ENCODE measurements at places on chromosomes 16 and 17.

GRCh38 chr16:48076455-48077012 lies 79.3 kb downstream of the ABCC12 start:
- no peak overlapping the region for H3K27ac ChIP-seq
- H3K27me3 ChIP-seq = peaks cover 9% of the 10 kb centered on the region
- H3K4me1 ChIP-seq = no peaks in the 10 kb centered on the region
- no peak for DNase-seq
- no peaks in the 10 kb centered on the region for H3K36me3 ChIP-seq

- H3K36me3 ChIP-seq = no peaks in the 10 kb centered on the region
- no peaks in the 10 kb centered on the region for H3K4me1 ChIP-seq
- DNase-seq = no peak
Observed at GRCh38 chr17:34741967-34742366, 162.6 kb downstream of the TMEM132E start.

GRCh38 chr17:21201298-21201595 lies 12.7 kb downstream of the TMEM11 start:
- H3K4me1 ChIP-seq = peaks cover 12% of the 10 kb centered on the region
- H3K36me3 ChIP-seq = peaks cover 39% of the 10 kb centered on the region
- DNase-seq = no peak
- no peak overlapping the region for H3K27ac ChIP-seq

GRCh38 chr17:47996201-47996600 lies 25.3 kb downstream of the CDK5RAP3 start:
- peaks cover 26% of the 10 kb centered on the region for H3K27me3 ChIP-seq
- H3K4me3 ChIP-seq = no peak overlapping the region
- peaks cover 5% of the 10 kb centered on the region for H3K4me1 ChIP-seq
- H3K27ac ChIP-seq = no peak overlapping the region

DNA sequence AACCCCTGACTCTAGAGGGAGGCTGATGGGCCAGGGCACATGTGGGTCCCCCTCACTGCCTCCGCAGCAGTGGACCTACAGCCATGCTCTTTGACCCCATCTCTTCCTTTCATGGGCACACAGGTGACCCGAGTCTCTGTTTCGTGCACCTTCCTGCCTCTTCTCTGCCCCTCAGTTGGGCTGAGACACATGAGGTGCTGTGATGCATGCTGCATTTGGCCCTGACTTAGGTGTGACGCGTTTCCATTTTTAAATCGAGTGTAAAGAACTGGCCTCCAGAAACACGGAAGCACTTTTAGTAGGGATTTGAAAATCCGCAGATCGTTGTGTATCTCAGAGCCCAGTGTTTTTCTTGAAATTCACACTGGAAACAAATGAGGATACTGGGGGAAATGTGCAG lies 24.6 kb downstream of the C16orf90 start:
- no peak for DNase-seq
- H3K27me3 ChIP-seq = no peaks in the 10 kb centered on the region
- no peak overlapping the region for H3K27ac ChIP-seq
- H3K4me1 ChIP-seq = peaks cover 25% of the 10 kb centered on the region
- peaks cover 53% of the 10 kb centered on the region for H3K36me3 ChIP-seq

DNA sequence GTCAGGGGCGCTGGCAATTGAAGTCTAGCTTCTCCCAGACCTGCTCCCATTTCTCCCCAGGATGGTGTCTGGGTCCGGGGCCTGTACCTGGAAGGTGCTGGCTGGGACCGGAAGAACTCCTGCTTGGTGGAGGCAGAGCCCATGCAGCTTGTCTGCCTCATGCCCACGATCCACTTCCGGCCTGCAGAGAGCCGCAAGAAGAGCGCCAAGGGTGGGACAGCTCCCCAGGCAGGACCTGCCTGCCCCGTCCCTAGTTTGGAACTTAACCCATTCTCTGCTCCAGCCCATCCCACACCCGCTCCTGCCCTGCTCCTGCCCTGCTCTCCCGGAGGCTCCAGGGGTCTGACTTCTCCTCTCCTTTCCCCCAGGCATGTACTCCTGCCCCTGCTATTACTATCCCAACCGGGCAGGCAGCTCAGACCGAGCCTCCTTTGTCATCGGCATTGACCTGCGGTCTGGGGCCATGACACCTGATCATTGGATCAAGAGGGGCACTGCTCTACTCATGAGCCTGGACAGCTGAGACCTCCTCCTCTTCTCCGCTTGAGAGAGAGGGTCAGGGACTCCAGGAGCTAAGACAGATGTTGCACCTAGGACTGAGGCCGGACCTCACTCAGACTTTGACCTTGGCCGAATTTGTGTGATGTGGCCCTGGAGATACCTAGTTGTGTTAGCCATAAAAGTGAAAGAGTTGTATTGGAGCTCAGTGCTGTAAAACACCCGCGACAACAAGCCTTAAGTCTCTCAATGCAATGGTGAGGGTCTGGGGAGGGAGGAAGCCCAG lies 814 bp upstream of the KDM6B start:
- peaks cover 26% of the 10 kb centered on the region for H3K27me3 ChIP-seq
- H3K4me3 ChIP-seq = peak overlapping the region; percentile 85
- H3K4me1 ChIP-seq = peaks cover 33% of the 10 kb centered on the region
- no peak overlapping the region for H3K27ac ChIP-seq

DNA sequence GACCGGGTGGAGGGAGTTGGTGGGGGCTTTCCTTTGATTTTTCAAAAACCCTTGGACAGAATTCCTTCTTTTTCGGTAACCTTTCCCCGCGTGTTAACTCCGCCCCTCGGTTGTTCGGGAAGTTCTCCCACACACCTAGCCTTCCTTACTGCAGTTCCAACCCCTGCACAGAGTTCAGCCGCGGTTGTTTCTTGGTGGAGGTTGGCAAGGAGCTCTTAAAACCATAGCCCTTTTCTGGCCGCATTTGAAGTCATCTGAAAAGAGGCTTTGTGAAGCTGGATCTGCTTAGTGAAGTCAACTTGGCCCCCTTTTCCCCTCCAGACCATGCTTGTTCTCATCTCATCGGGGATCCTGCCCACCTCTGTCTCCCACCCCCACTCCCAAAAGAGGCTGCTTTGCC lies 1.8 kb downstream of the CACNG4 start:
- no peaks in the 10 kb centered on the region for H3K36me3 ChIP-seq
- H3K27me3 ChIP-seq = peaks cover 71% of the 10 kb centered on the region
- no peak for DNase-seq
- H3K27ac ChIP-seq = no peak overlapping the region

GRCh38 chr17:71975331-71975801 lies 145.5 kb upstream of the SOX9 start:
- DNase-seq = no peak
- H3K4me3 ChIP-seq = no peak overlapping the region
- no peaks in the 10 kb centered on the region for H3K36me3 ChIP-seq
- H3K27me3 ChIP-seq = no peaks in the 10 kb centered on the region
- H3K27ac ChIP-seq = no peak overlapping the region
- H3K4me1 ChIP-seq = no peaks in the 10 kb centered on the region

DNA sequence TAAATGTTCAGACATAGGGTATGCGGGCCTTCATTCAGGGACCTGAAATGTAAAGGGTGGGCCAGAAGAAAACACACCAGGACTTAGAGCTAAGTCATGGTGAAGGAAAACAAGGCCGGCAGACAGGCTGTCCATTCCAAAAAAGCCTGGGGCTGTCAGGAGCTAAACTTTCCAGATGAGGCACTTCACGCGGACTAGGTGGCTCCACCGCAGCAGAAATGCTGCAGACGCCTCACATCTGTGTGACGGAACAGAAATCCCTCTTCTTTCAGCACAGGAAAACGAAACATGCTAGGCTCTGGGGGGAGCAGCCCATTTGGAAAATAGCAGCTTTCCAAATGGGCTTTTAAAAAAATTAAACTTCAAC lies 88.7 kb downstream of the HS3ST3A1 start:
- no peak overlapping the region for H3K27ac ChIP-seq
- H3K27me3 ChIP-seq = peaks cover 13% of the 10 kb centered on the region
- no peaks in the 10 kb centered on the region for H3K36me3 ChIP-seq

DNA sequence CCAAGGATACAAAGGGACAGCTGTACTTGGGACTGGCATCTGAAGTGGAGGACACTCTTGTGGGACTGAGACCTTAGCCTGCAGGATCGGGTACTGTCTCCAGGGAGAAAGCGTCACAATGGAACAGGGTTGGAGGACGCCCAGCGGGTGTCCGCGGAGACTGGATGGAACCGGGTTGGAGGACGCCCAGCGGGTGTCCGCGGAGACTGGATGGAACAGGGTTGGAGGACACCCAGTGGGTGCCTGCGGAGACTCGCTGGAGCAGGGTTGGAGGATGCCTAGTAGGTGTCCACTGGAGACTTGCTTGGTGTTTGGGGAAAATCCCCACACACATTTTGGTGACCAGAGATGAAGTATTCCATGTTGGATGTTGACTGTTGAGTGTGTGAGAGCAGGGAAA lies at the start of gene MYADML2:
TSS of gene MYADML2 (minus strand) at position 45 of the 400 bp plus-strand sequence. CDS start 5,492 bp downstream, outside the sequence.
- H3K27me3 ChIP-seq = peaks cover 2% of the 10 kb centered on the region
- no peaks in the 10 kb centered on the region for H3K4me1 ChIP-seq
- no peak within 1 kb of the TSS for H3K4me3 ChIP-seq
- no peak within 1 kb of the TSS for H3K27ac ChIP-seq

DNA sequence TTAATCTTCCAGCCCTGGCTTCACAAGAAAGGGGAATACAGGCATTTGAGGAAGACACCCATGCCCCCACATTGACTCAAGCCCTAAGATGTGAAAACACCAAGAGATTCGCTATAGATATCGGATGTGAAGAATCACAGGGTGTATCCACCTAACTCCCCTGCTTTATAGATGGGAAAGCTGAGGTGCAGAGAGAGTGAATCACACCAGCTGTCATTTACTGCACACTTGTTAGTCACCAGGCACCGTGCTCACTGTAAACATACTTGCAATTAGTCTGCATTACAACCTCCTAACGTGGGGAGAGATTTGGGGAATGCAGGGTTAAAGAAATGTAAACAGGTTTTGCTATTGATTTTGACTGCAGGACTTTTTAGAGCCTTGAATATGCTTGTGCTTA lies 325.5 kb downstream of the C16orf95 start:
- no peak overlapping the region for H3K27ac ChIP-seq
- peaks cover 4% of the 10 kb centered on the region for H3K4me1 ChIP-seq
- H3K27me3 ChIP-seq = peaks cover 4% of the 10 kb centered on the region
- DNase-seq = no peak
- H3K36me3 ChIP-seq = no peaks in the 10 kb centered on the region
- H3K4me3 ChIP-seq = no peak overlapping the region

DNA sequence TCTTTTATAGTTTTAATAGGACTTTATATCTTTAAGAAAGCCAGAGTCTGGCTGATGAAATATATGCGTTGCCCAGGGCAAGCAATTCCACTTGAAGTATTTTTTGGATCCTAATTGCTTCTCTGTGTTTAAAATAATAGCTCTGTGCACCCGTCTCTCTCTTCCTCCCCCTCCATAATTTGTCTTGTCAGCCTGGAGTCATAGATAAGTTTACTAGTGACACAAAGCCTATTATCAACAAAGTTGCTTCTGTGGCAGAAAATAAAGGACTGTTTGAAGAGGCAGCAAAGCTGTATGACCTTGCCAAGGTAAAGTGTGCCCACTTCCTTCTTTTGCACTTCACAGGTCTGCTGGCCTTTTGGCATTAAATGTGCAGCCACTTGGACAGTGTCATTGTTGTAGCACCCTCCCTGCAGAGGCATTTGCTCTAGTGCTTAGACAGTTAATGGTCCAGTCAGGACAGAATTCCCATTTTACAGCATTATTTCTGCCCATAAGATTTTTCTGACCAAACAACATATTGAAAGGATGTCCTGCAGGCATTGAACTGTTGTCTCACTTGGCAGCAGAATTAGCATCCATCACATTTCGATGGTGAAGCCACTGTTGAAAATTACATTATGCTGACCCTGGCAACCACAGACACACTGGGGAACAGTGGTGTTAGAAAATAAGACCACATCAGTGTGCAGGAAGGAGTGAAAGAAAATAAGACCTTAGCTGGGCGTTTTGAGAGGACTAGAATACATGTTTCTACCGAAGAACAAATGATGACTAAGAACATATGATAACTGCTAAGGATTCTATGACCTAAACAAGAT lies 28.4 kb upstream of the SLC12A3 start:
- no peak for DNase-seq
- H3K27me3 ChIP-seq = no peaks in the 10 kb centered on the region
- H3K27ac ChIP-seq = no peak overlapping the region
- no peak overlapping the region for H3K4me3 ChIP-seq
- peaks cover 7% of the 10 kb centered on the region for H3K4me1 ChIP-seq
- peaks cover 32% of the 10 kb centered on the region for H3K36me3 ChIP-seq

GRCh38 chr16:66442502-66443268 lies 15.6 kb downstream of the BEAN1 start:
- no peaks in the 10 kb centered on the region for H3K4me1 ChIP-seq
- H3K27me3 ChIP-seq = peaks cover 28% of the 10 kb centered on the region
- no peak overlapping the region for H3K4me3 ChIP-seq

GRCh38 chr17:11565591-11565990 lies 32.7 kb upstream of the DNAH9 start:
- H3K4me3 ChIP-seq = no peak overlapping the region
- no peak for DNase-seq
- H3K27me3 ChIP-seq = no peaks in the 10 kb centered on the region
- H3K27ac ChIP-seq = no peak overlapping the region
- H3K4me1 ChIP-seq = no peaks in the 10 kb centered on the region

- H3K4me3 ChIP-seq = no peak overlapping the region
- no peaks in the 10 kb centered on the region for H3K36me3 ChIP-seq
- no peaks in the 10 kb centered on the region for H3K27me3 ChIP-seq
- no peak for DNase-seq
- H3K4me1 ChIP-seq = no peaks in the 10 kb centered on the region
Observed at GRCh38 chr17:10270258-10270657, 71.9 kb upstream of the GAS7 start.
